ENCODE measurements at places on chromosomes 7 and 10. TPM values are rescaled to one million over a fixed set of nuclear protein-coding genes. Genes with fewer than 3 reads are reported as not detected.

IDI2 gene
- 0.08 TPM for total RNA-seq

ASB4 gene
- 156 TPM for total RNA-seq

ADAM22 gene
- 4.6 TPM for total RNA-seq

- DNase-seq: no peak
Observed at GRCh38 chr10:74854610-74855009, 28.2 kb downstream of the KAT6B start.

- DNase-seq: no peak
Observed at GRCh38 chr7:11317766-11318165, 344.1 kb downstream of the PHF14 start.

DNA sequence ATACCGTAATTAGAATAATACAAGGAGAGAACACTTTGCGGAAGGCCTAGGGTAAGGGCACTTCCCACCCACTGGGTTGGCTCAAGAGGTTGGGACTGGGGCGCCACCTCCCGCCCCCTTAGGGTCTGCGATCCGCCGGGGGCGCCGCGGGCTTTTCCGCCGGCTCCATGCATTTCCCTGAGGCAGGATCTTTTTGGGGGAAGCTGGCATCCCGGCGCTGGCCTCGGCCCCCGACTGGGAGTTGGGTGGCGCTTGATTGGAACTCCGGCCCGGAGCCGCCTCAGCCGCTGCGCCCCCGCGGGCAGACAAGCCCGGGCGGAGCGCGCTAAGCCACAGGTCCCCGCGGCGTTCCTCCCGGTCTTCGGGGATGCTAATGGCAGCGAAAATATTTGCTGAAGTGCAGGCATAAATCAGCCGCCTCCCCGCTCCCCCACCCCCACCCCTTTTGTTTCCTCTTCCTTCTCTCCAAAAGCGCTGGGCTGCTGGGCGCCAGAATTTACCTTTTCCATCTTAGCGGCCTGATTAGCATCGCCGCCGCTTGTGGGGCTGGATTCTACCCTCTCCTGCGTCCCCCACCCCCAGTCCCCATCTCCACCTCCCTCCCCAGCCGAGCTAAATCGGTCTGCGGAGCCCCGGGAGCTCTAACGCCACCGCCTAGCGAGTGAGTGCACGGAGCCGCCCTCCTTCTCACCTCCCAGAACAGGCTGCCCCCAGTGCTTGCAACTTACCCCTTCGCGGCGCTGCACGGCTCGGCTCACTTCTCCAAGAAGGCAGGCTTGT, 5.1 kb downstream of the UNC5B start:
- DNase-seq: no peak

DNA sequence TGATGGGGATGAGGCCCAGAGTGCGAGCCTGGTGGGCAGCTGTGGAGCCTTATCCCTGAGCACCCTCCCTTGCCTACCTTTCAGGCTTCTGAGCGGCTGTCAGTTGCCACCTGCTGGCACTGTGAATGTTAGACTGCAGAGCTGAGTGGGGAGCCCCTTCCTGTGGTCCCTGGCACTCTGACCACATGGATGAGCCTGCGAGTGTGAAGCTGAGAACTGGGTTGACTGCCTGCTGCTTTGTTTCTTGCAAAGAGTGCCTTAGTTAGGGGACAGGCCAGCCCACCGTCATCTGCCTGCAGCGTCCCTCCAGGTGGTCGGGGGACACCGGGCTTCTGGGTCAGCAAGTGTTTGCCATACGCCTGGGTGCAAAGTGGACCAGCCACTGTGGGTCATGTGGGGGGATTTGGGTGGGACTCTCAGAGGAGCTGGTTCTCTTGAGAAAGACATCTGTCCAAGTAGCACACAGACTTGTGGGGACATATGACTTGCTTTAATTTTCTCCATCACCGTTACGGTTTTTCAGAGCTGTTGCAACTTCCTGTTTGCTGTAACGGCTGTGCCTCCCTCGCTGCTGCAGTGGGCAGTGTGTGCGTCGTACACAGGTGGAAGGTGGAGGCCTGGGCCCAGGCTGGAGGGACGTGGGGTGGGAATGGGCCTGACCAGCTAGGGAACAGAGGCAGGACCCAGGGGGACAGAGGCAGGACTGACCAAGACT, 13.7 kb downstream of the INPP5A start:
- DNase-seq: no peak

DNA sequence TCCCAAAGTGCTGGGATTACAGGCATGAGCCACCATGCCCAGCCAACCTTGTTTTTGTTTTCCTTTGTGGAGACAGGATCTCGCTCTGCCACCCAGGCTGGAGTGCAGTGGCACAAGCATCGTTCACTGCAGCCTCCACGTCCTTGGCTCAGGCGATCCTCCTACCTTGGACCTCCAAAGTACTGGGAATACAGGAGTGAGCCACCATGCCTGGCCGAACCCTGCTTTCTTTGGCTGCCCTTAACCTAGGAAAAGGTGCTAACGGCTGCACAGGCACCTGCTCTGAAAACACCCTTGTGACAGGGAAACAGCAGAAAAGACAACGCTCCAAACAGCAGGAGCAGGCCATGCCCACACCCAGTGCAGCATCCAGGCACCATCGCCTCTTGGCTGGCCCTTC, 71.9 kb downstream of the OAT start:
- no peak for DNase-seq

DNA sequence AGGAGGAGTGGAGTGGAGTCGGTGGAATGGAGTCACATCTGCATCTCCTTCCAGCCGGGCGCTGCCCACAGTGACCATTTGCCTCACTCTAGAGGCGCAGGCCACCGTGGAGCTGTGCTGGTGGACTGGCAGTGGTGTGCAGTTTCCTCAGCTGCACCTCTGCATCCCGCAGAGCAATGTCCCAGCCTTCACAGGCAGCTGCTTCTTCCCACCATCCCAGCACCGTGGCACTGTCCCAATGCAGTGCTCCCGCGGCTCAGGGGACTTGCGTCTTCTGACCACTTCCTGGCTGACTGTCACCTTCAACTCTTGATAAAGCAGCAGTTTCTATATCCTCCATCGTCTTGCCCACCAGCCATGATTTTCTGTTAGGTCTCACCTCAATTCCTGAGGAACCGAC, 90.3 kb upstream of the SFMBT2 start:
- DNase-seq: no peak

DNA sequence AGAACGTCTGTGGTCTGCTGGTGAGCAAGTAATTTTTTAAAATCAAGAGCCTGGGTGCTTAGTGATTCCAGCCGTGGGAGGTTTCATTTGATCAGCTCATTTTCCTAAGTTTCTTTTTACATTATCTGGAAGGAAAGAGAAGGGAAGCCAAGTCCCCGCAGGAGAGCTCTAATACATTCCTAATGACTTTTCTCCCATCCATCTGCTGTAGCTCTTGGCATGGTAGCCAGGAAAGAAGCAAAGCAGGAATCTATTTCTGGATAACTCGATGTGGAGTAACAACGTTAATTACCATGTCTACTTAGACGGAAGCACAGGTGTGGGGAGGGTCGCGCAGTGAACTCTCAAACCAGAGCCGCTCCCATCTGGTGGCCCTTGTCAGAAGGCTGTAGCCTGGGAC, 121.9 kb downstream of the PAXIP1 start:
- no peak for DNase-seq

Measured in SK-MEL-5 (cell line).